ENCODE measurements at places on chromosomes 13 and 19.

DNA sequence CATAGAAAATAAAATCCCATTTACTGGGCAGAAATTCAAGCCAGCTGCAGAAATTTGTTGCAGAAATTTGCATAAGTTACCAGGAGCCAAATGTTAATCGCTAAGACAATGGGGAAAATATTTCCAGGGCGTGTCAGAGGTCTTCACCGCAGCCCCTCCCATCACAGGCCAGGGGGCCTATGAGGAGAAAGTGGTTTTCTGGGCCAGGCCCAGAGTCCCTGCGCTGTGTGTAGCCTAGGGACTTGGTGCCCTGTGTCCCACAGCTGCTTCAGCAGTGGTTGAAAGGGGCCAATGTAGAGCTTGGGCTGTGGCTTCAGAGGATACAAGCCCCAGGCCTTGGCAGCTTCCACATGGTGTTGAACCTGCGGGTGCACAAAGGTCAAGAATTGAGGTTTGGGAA is 278.9 kb upstream of the PCDH9 start:
- no peak for DNase-seq

GRCh38 chr13:66087269-66087710 is 1142.8 kb downstream of the PCDH9 start:
- no peak for DNase-seq

- no peak for DNase-seq
Observed at GRCh38 chr13:25109341-25109740, 13.4 kb downstream of the PABPC3 start.

DNA sequence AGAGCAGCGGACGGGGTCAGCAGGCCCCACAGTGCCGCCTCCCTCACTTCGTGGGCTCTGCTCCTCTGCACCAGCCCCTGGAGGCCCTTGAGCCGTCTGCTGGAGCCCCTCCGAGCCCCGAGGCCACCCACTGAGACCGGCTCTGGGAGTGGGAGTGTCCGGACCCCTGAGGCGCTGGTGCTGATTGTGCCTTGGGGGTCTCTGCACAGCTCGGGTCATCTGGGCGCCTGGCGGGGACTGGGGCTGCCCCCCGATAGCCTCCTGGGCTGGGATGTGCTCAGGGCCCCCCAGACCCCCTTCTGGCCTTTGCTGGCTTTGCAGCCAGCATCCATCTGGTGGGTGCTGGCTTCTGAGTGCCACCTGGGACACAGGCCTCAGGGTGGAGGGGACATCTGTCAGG is 15.4 kb downstream of the CBARP start:
- no peak for DNase-seq

DNA sequence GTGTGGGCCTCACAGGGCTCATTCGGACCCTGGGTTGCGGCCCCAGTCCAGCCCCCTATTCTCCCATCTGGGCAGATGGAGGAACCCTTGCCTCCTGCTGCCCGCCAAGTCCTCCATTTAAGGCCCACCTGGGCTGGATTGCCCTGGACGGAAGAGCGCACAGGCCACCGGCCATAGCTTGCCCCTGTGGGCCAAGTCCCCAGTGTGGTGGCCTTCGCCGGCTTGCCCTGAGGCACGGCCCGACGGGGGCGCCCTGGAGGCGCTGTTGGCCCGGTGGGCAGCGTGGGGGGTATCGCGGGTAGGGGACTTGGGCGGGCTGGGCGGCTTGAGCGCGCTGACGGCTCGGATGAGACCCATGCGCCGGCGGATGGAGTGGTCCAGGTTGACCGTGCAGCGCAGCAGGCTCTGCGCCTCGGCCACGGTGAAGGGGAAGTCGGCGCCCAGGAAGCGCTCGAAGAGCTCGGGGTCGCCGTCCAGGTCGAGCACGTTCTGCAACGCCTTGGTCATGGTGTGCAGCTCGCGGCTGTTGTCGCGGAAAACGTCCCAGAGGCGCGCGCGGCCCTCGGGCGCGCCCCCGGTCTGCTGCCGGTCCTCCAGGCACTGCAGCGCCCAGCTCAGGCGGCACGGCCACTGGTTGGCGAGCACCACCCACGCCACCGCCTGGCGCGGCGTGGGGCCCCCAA is 8.8 kb downstream of the NKPD1 start:
- no peak for DNase-seq

DNA sequence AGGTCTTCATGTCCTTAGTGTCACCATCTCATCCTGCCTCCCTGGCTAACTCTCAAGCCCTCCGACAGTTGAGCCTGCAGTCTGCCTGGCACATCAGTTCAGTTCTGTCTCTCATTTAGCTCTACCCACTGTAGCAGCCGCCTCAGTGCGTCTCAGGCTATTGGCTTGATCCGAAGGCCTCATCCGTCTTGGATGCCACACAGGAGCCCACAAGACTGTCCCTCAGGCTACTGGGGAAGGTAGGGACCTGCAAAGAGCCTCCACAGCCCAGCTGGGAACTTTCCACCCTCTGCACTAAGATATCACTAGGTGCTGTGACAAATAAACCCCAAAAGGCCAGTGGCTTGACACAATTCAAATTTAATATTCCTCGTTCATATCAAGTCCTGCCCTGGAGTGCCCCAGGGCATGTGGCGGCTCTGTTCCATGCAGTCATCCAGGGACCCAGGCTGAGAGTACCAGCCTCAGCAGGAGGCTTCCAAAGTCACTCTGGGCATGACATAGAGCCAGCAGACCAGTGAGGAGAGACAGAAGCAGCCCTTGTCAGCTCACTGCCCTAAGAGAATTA is 5.7 kb downstream of the VSTM2B start:
- no peak for DNase-seq

DNA sequence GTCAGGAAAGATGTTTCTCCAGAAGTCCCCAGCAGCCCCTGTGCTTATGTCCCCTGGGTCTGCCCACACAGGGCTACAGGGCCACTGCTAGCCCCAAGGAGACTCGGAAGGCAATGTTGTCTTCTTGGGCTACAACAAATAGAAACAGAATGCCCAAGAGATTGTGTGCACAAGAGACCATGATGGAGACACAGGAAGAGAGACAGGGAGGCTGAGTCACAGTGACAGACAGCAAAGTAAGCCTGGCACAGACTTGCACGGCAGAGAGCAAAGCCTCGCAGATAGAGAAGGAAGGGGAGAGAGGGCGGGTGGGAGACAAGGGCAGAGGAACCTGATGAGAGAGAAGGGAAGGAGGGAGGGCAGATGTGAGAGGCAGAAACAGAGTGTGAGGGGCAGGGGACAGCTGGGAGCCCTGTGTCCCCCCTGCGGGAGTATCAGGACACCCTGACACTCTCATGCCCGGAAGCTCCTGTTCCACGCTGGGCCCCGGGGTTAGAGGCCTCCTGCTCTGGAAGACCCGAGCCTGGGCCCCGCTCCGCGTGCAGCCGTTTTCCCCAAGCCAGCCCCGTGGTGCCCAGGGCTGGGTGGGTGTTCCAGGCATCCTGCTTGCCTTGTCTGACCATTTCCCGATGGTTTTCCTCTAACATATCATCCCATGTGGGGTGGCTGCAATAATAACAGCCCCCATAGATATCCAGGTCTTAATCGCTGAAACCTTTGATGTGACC is 2.7 kb upstream of the PLA2G4C start:
- DNase-seq: no peak

DNA sequence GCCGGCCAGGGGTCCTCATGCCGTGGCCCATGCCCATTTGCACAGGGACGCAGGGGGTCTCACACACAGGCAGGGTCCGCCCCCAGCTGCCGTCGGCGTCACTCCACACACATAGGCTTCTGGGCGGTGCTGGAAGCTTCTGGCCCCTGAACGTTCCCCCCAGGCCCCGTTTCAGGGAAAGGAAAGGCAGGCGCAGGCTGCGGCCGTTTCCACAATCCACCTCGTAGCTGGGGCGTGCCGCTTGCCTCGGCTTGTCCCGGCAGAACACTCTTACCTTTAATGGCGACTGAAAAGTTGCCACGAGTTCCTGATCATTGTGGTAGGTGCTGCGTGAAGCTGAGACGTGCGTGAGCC is 53.4 kb downstream of the MCF2L start:
- DNase-seq: no peak

- DNase-seq: peak; percentile 44
Observed at GRCh38 chr13:95404141-95404882, 103.1 kb upstream of the ABCC4 start.

GRCh38 chr13:99346335-99347042 is 39.3 kb upstream of the GPR183 start:
- DNase-seq: no peak

GRCh38 chr19:37506387-37507166 is at the start of gene ZNF793:
TSS of gene ZNF793 (plus strand) at chr19:37506939. CDS start at chr19:37523440, 16,501 bp downstream.
- DNase-seq: peak; percentile 64

DNA sequence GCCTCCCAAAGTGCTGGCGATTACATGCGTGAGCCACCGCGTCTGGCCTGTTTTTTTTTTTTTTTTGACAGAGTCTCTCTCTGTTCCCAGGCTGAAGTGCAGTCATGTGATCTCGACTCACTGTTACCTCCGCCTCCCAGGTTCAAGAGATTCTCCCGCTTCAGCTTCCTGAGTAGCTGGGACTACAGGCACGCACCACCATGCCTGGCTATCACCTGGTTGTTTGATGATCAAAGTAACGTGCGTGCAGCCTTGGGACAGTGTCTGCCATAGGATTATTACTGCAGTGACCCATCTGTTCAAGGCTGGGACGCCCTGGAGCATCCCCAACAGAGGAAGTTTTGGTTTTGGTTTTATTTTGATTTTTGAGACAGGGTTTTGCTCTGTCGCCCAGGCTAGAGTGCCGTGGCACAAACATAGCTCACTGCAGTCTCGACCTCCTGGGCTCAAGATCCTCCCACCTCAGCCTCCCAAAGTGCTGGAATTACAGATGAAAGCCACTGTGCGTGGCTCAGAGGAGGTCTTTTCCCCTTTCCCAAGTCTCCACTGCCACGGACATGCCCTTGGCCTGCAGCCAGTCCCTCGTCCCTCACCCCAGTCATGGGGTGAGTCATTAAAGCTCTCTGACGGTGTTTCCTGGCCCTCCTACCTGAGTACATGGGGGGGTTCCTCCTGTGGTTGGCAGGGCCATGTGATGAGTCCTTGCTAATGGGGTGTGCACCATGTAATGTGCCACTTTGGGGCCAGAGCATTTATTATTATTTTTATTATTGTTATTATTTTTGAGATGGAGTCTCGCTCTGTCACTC is 65.6 kb downstream of the IER2 start:
- no peak for DNase-seq

- DNase-seq: no peak
Observed at GRCh38 chr19:33718651-33719254, 77.9 kb upstream of the KCTD15 start.

DNA sequence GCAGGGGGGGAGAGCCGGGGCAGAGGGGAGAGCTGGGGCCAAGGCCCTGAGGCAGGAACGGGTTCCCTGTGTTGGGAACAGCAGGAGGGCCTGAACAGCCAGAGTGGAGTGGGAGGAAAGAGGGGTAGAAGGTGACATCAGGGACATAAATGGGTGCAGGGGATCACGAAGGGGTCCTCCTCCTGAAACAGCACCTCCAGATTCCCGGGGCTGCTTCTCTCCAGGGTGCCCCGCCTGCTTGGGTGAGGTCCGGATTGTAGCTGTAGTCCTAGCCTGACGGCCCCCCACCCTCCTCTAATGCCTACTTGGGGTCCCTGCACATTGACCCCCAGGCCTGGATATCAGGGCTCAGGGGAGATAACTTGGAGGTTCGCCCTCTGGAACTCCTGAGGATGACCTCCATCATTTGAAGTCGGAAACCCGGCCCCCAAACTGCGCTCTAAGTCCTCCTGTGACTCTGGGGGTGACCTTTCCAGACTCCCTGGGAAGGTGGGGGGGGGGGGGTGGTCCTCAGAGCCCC is 473 bp upstream of the SCN1B start:
- no peak for DNase-seq

DNA sequence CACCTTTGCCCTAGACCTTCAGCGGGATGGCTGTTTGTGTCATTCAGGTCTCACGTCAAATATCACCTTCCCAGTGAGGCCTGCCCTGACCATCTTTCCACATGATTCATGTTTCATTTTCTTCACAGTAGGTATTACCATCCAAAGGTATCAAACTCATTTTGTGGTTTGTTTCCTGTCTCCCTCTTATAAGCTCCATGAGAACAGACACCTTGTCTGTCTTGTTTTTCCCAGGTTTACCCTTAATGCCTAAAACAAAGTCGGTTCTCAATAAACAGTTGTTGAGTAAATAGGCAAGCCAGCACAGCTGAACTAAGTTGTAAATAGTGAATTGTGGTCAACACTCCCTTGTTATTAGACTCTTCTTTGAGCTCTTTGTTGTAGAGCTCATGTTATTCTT is 122.6 kb upstream of the GJB6 start:
- DNase-seq: no peak

DNA sequence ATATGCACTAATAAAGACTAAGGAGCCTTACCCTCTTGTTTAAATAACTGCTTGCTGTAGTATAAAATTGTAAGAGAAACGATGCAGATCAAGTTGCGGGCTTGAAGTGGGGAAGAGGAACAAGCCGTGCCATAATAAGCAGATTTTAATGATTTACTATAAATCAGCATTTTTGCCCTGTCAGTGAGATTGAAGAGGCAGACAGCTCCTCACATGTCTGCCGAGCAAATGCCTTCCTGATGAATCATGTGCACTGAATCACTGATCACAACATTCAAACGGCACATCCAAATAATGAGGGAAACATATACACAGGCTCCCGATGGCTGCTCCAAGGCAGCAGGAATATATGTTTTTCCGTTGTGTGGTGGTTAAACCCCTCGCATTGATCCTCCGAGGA is 282.9 kb downstream of the TSHZ3 start:
- DNase-seq: no peak

GRCh38 chr19:45099467-45100191 is 6.7 kb downstream of the PPP1R37 start:
- DNase-seq: no peak

- DNase-seq: no peak
Observed at GRCh38 chr13:37539976-37540605, 58.5 kb downstream of the POSTN start.

Measured in SW 1271 (cell line).